Bronchial epithelial cell (primary cell): ENCODE measurements at places on chromosomes 13 and 19.
A peak's percentile ranks its signal among the peaks of the same experiment; 100 is the strongest.

DNA sequence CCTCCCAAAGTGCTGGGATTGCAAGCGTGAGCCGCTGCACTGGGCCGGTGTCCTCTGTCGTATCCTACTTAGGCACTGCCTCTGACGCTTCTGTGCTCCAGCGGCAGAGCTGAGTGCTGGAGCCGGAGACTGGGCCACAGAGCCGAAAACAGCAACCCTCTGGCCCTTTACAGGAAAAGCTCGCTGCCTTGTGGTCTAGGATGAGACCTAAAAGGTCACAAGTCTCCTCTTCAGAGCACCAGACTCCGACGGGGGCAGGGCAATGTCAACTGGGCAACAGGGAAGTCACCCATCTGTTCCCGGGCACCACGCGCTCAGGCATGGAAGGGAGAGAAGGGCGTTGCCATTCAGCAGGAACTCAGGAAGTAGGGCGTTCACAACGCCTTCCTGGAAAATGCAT is 91.7 kb downstream of the GADD45B start:
- DNase-seq = no peak

DNA sequence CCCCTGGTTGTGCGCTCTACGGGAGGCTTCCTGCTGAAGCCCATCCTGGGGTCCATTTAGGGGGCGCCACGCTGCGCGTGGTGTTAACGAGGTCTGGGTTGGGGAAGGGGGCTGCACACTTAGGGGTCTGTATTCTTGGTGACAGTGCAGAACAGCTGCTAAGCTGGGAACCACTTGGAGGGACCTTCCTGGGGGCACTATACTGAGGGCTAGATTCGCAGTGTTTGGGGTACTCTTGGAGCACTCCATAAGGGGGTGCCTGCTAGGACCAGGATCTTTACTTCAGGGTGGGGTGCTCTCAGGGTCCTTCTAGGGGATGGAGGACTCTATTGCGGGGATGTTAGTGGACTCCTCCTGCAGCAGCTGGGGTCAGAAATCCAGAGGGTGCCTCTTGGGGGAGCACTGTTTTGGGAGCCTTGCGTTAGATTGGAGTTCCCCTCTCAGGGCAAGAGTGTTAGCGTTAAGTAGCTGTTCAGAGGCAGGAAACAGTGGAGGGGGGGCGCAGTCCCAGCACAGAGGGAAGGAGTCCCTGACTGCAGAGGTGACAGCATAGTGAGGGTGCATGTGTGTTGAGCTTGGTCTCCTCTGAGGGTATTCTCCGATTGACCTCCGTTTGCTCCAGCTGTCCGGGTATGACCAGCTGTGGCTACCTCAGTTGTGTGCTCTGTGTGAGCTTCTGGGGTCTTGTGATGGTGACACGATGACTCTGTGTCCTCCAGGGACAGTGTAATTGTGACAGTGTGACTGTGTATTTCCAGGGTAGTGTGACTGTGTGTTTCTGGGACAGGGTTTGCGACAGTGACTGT is 1.1 kb downstream of the PDE4A start:
- no peak for DNase-seq

GRCh38 chr19:525029-525428 is 6.5 kb upstream of the CDC34 start:
- no peak for DNase-seq

DNA sequence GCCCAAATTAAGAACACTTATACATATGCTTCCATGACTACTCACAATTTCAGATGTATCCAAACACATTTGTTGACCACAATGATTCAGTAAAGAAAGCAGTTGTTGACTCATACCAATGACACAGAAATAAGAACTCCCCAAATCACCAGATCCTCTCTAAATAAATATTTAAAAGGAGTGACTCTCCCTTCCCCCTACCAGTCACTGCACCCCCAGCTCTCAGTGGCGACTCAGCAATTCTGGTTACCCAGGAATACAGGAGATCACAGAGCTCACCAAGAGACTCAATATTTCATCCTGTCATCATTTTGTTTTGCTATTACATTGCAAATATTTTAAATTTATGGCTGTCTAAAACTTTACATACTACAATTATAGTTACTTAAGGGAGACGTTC is 131.5 kb downstream of the RGCC start:
- DNase-seq = peak; percentile 99

DNA sequence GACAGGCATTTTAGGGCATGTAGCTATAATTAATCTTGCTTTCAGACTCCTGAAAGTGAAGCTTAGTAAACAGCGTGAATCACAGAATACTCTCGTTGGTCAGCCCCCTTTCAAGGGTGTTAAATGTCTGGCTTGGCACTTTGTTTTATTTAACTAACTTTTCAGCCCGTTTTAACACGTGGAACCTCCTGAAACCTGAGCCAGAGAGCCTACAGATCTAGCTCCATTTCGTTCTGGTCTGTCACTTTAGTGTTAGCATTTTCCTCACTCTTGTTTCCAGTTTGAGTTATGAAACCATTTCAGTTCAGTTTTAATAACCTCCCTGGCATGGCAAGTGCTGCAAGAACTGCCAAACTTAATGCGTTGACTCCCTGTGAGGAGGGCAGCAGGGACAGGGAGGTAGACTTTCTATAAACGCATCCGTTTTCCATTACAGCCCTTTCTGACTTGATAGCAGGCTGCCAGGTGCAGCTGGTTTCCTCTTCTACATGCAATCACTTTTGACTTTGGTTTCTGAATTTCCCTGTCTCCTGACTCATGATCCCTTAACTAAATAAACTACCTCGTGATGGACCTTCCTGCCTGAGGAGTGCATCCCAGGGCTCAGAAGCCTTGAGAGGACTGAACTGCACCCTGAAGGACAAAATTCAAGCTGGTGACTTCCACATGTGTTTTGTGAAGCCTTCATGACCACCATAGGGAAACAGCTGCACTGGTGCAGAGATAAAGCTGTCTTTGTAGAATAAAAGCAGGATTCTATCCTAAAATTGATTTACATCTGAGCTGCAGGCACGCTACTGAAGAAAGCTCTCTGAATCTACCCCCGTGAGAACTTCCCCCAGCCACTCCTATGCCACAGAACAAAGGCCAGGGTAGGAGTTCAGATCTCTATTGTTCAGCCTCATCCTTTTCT is 192.6 kb downstream of the DLEU7 start:
- DNase-seq = peak; percentile 75

- DNase-seq = no peak
Observed at GRCh38 chr13:68185444-68186141, 955.5 kb upstream of the PCDH9 start.

DNA sequence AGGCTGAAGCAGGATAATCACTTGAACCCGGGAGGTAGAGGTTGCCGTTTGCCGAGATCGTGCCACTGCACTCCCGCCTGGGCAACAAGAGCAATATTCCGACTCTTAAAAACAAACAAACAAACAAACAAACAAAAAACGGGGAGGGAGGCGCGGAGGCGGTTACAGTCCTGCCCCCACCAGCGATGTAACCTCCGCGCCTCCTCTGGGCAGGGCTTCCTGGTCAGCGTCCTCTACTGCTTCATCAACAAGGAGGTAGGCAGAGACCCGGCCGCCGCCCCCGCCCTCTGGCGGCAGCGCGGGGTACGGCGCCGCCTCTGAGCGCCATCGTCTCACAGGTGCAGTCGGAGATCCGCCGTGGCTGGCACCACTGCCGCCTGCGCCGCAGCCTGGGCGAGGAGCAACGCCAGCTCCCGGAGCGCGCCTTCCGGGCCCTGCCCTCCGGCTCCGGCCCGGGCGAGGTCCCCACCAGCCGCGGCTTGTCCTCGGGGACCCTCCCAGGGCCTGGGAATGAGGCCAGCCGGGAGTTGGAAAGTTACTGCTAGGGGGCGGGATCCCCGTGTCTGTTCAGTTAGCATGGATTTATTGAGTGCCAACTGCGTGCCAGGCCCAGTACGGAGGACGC is 10.2 kb downstream of the SNRPD2 start:
- DNase-seq = peak; percentile 76

DNA sequence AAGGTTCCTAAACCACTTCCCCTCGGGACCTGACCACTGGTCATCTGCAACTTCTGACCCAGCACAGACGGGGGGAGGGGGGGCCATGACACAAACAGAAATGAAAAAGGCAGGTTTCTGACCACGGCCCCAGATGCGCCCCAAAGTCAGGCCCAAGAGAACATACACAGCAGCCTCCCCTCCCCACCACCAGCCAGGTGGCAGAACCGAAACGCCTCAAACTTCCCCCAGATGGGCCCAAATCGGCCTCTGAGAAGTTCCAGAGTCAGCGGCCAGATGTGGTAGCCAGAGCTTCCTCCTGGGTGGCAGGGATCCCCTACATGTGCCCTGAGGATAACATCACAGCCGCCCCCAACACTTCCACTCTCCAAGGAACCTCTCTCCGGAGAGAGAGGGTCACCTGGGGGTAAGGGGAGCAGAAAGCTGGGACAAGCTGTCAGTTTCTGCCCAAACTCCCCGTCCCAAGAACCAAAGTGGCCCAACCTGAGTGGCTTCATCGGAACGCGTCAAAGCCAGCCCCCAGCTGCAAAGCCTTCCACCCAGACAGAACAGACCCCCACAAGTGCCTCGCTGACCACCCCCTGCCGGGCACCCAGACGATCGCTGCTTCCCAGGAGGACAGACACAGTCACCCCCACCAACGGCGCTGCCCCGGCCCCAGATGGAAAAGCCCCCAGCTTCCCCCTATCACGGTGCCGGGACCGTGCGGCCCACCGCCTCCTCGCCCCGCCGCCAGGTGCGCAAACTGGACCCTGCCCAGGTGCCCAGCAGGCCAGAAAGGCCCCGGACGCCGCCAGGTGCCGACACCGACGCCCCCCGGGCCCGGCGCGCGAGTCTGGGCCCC is 800 bp downstream of the ELL start:
- peak; percentile 4 for DNase-seq

- DNase-seq = no peak
Observed at GRCh38 chr13:99501848-99502301, 603 bp downstream of the TM9SF2 start.
